ENCODE measurements at places on chromosomes 16 and 17. TPM values are rescaled to one million over a fixed set of nuclear protein-coding genes. Genes with fewer than 3 reads are reported as not detected.

Gene ALOX12
- polyA plus RNA-seq = 0.09 TPM

Gene AMZ2
- 97.6 TPM for polyA plus RNA-seq

Gene PYDC1
- polyA plus RNA-seq = 0.23 TPM

Gene P2RX5
- 9.1 TPM for polyA plus RNA-seq

Gene CCR7
- polyA plus RNA-seq = 0.11 TPM

Gene TPSD1
- polyA plus RNA-seq = 0.16 TPM

Gene DNAH2
- 0.11 TPM for polyA plus RNA-seq

Gene VASN
- 10.7 TPM for polyA plus RNA-seq

Gene PDE6G
- not detected for polyA plus RNA-seq

Gene GP1BA
- polyA plus RNA-seq = 0.16 TPM
